ENCODE measurements at places on chromosomes 5 and 9.

- no peak for DNase-seq
These were observed 177.0 kb downstream of the ARRDC3 start for GRCh38 chr5:91206103-91206502.

DNA sequence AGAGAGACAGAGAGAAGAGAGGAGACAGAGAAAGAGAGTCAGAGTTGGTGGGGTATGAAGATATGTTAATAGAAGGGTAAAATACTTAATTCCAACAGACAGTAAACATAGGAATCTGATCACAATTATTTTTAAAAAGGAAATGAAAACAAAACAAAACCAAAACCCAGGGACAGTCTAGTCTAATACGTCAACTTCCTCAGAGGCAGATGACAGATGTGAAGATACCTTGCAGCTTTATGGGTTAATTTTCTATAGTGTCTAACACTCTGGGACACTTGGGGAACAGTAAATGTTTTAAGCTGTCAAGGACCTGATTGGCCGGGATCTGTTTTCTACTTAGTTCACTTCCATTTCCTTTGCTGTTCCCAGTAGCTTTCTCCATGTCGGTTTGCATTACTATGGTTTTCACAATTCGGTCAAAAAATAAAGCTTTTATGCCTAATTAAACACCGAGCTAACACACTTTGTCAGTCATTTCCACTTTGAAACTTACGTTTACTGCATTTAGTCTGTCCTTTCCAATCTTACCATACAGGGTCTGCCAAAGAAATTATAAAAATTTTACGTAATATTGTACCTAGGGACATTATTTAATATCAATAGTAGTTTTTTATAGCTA is 216.5 kb downstream of the MCTP1 start:
- no peak for DNase-seq

DNA sequence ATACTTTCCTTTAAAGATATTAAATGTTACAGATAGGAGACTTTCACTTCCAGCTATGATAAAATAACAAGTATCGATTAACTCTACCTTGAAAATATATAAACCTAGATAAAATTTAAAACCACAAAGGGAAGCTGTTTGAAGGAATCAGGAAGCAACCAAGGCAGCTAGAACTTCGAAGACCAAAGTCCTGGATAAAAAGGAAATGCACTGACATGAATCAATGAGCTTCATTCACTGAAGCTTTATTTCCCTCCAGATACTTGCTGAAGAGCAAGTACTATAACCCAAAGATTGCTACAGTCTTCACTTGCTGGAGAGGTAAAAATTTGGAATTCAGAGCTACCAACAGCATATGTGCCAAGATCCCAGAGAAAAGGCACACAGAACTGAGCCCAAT is 144.1 kb downstream of the PIK3R1 start:
- no peak for DNase-seq

DNA sequence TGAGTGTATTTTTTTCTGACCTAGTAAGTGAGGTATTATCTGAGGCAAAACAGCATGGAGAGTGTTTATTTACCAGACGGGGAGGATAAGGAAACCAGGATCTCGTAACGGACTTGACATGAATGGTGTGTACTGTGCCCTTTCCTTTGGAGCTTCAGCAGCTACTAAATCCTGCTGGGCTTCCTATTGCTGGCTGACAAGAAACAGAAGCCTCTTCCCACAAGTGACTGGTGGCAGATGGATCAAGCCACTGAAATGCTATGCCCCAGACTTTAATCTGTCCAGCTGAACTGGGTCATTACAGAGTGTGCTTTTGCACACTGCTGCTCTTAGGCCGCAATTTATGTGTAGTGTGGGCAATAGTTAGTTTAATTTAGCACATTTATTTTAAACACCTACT is 162.7 kb upstream of the MRPS30 start:
- DNase-seq: no peak

- DNase-seq: no peak
These were observed 54.0 kb downstream of the SCAI start for GRCh38 chr9:125089331-125089730.

DNA sequence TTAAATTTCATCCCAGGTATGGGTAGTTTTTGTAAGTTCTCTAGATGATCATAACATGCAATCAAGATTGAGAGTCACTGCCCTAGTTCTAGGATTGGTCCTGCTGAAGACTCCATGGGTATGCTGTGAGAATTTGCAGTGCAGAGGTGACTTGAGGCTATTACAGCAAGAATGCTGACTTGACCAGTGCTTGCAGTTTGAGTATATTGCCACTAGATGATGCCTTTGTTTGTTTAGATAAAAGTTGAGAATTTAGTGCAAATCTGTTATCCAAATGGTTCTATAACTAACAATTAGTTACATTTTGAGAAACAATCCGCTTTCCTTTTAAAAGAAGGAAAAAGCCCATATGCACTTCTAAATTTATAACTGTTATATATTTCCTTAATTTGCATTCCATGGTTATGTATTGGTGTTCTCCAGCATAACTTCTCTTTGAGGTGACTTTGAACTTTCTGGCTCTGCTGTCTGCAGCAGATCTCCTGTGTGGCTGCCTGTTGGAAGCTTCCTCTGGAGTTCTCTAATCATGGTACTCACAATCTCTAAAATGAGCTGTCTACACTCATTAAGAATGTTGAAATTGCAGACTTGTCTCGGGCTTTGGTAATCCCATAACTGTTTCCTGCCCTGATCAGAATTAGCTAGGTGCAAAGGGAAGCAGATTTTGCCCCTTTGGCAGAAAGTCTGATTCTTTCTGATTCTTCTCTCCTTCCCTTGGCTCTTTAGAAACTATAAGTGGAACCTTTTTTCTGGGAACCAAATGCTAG is 24.9 kb downstream of the MELK start:
- peak; percentile 84 for DNase-seq

DNA sequence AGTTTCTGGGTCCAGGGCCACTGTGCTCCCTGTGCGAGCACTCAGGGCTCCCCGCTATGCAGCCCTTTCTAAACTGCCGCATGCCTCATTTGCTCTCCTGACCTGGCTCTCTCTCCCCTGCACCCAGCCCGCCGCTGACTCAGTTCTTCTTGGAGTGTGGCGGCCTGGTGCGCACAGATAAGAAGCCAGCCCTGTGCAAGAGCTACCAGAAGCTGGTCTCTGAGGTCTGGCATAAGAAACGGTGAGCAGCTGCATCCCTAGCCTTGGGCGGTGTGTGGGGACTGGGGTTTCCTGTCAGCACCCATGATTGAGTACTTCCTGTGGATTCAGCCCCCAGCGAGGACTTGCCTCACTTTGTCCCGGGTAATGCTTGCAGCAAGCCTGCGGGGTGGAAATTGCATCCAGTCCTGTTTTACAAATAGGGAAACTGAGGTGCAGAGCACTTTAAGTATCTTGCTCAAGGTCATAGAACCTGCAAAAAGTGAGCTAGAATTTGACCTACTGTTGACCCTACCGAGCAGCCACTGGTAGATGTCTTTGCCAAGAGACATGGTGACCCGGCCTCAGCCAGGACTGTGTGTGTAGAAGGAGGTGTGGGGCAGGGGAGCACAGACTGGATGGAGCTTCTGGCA is 27.9 kb downstream of the USP20 start:
- DNase-seq: no peak

DNA sequence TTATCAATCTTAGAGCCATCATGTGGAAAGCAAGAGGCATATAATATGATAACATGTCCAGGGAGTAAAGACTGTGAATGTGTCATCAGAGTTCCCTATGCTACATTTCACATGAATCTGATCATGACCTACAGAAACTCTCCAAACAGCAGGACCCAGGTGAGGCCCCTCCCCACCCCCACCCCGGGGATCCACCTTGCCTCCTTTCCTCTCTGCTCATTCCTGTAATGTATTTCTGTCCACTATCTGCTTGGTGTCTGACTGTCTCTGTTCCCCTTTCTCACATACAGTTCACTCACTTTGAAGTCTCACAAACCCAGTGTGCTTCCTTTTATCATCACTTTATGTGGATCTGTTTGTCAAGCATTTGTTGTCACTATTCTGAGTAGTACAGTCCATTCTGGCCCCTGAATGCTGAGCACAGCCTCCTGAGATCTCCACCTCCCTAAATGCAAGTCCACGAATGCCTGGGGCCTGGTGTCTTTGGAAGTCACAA is 76.4 kb upstream of the SMARCA2 start:
- no peak for DNase-seq

Measured in RKO (cell line).